Heart left ventricle (tissue), 16 donors: ENCODE measurements at places on chromosomes 7 and 10. TPM values are rescaled to one million over a fixed set of nuclear protein-coding genes. Genes with fewer than 3 reads are reported as not detected.

Gene TRIM74
- total RNA-seq: not detected

Gene CALML5
- not detected for total RNA-seq

Gene HOXA6
- not detected for total RNA-seq

Gene ZNF117
- total RNA-seq: 2.3 TPM

Gene LRRC17
- 2.7 TPM for total RNA-seq

Gene HECW1
- total RNA-seq: not detected

Gene CH25H
- 0.28 TPM for total RNA-seq

Gene SPDYE8
- total RNA-seq: not detected

Gene UCMA
- not detected for total RNA-seq

Gene UBE2D1
- 51.1 TPM for total RNA-seq

Gene AMZ1
- not detected for total RNA-seq

Gene NEUROD6
- total RNA-seq: not detected

Gene SFTPA2
- total RNA-seq: not detected

Gene BAIAP2L1
- total RNA-seq: 2.7 TPM

Gene OR2A42
- total RNA-seq: not detected
